Dermis blood vessel endothelial cell (primary cell): ENCODE measurements at places on chromosomes 13 and 19. TPM values are rescaled to one million over a fixed set of nuclear protein-coding genes. Genes with fewer than 3 reads are reported as not detected.

DNA sequence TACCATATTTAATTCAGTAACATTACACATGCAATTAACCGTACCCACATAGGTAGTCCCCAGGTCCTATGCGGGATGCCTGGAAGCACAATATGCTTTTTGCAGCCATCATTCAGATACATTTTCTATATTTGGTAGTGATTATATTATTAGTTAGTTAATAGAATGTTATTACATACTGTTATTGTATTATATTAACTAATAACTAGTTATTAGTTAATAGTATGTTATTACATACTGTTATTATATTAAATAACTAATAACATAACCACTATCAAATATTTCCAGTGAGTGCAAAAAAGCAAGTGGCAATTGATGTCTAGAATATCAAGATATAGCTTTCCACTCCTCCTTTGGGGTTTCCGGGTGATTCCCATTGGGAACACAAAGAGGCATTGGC lies 45.5 kb upstream of the CYP2A7 start:
- DNase-seq = no peak

DNA sequence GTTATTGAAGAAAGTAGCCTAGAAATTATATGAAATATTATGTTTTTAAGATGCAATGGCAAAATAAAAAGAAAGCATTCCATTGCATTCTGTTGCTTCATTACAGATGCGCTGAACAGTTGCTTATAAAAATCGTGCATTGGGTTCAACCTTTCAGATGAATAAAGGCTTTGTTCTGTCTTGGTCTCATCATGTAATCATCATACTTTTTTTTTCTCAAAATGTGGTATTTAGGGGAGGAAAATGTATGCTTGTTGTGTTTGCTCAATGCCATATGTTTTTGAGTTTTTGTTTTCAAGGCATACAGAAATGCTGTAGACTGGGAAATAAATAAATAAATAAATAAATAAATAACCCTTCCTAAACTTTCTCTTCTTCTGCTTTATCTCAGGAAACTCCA lies 1.1 kb upstream of the MBNL2 start:
- no peak for DNase-seq

DNA sequence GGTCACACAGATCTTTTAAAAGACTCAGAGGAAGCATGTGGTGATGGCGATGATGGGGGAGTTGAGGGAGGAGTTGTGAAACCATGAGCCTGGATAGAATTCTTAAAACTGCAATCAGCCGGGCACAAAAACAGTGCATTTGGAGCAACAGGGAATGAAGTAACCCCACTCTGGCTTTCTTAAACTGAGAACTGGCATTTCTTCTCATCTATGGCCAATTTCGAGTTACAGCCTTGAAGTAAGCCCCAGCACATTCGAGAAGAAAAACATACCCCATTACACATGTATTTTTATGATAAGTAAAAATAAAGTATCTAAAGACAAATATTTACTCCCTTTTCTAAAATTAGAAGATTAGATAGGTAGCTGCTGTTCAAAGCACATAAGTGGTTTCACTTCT lies 70.1 kb downstream of the DCLK1 start:
- no peak for DNase-seq

GRCh38 chr19:44653977-44654774 lies 10.5 kb downstream of the PVR start:
- peak; percentile 84 for DNase-seq

DNA sequence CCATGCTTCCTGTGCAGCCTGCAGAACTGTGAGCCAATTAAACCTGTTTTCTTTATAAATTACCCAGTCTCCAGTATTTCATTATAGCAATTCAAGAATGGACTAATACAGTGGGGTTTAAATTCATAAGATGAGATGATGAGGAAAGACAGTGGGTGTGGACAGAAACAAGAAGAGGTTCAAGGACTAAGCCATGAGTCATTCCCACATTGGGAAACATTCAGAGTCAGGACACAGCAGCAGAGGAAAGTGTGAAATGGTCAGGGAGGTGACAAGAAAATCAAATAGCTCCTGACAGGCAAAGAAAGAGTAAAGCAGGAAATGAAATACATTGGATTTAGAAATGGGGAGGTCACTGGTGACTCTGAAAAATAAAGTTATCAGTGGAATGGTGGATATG lies 9.1 kb downstream of the ZNF841 start:
- DNase-seq = no peak

DNA sequence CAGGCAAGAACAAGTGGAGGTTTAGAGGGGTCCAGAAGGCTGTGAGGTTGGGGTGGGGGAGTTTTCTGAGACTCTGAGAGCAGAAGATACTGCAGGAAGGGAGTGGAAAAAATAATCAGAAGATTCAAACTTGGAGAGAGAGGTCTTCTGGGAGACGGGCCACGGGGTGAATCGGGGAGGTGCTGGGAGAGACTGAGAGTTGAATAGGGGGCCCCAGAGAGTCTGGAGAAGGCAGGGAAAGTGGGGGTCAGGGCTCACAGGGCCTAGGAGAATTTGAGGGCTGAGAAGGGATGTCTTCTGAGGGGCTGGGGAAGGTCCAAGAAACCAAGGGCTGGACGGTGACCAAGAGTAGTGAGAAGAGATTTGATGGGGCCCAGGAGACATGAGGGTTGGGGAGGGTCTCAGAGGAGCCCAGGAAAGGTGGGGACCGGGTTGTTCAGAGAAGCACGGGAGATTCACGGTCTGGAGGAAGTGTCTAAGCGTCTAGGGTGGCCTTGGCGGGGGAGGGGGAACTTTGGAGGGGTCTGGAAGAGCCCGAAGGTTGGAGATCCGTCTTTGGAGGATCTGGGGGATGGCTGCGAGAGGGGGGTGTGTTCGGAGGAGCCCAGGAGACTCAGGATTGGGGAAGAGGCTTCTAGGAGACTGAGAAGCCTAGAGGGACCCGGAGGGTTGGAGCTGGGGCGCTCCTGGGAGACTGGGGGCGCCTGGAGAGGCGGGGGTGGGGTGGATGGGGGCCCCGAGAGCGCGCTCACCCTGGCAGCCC lies 1.5 kb downstream of the KCNC3 start:
- no peak for DNase-seq

- no peak for DNase-seq
Observed at GRCh38 chr13:111267784-111268183, 52.7 kb upstream of the TEX29 start.

DNA sequence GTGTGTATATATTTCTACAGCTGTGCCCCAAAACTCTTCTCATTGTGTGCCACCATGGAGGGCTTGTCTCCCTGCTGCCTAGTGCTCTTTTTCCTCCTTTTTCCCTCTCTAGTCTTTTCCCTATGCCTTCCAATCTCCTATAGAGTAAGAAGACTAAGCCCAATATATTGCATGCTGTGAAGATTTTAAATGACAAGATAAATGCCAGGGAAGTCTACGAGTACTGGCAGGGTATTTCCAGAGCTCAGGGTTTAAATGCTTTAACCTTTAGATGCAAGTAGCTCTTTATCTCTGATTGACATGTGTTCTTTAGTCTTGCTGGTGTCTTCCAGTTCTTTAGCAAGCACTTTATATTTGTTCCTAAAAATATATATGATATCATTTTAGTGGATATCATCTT lies 200.7 kb downstream of the SLITRK1 start:
- no peak for DNase-seq

DNA sequence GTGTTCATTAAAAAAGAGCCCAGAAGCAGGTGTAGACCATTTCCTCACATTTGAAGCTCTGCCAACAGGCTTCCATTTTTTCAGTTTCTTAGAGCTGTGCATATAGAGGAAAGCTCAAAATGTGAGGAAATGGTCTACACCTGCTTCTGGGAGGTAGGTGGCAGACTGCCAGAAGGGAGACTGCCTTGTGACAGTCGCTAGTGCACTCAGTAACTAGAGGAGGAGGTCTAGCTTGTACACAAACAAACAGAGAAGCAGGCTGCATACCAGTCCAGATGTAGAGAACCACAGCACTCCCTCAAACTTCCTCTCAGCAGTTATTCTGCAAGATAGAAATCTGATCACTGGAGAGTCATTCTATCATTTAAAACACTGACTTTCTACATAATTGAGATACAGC lies 800.2 kb downstream of the EFNB2 start:
- no peak for DNase-seq

- no peak for DNase-seq
Observed at GRCh38 chr13:68170961-68171360, 940.8 kb upstream of the PCDH9 start.

GRCh38 chr13:113338451-113338850 lies 25.5 kb downstream of the GRTP1 start:
- DNase-seq = no peak

DNA sequence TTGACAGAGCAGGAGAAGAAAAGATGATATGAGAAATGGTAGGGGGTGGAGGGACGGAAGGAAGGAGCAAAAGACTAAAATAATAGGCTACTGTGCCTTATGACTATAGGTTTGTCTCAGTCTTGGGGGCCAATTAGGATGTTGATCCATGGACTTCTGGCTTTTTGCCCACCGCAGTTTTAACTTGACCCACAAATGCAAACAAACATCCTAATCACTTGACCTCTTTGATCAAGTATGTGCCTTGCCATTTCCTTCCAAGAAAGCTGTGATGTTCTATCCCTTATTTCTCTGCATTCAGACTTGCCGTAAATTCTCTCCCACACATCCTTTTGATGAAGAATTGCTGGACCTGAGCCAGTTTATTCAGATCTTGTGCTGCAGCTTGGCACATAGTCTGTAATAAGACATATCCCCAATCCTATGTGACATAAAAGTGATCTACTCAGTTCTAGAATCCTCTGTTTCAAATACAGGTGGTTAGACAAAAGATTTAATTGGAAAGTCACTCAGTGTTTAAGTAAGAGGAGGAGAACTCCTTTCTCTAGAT lies 62.8 kb downstream of the TPT1 start:
- peak; percentile 76 for DNase-seq

DNA sequence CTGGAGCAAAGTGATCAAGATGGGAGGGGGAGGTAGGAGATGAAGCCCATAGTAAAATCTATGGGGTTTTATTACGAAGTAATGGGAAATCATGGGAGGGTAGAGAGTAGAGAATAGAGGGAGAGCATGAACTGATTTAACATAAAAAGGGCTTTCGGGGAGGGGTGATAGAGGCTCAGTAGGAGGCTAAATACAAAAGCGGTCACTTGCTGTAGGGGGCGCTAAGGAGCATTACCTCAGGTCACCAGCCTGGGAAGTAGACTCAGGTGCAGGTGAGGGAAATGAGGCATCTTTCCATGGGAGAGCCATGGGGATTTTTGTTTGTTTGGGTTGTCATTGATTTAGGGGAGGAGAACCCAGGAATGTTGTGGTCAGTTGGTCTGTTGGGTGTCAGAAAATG lies 14.1 kb downstream of the KRTDAP start:
- no peak for DNase-seq

Gene ZNF726
- 6.1 and 7.8 TPM in 2 replicates for total RNA-seq

Gene ZNF665
- total RNA-seq = 2.6 and 3.0 TPM in 2 replicates

Gene CCDC70
- not detected in 2 replicates for total RNA-seq

Gene KIR3DL2
- not detected in 2 replicates for total RNA-seq
